ENCODE measurements at places on chromosomes 7 and 10. TPM values are rescaled to one million over a fixed set of nuclear protein-coding genes. Genes with fewer than 3 reads are reported as not detected.

GRCh38 chr7:107994421-107995030 is 8.4 kb downstream of the LAMB1 start:
- H3K4me3 ChIP-seq: no peak overlapping the region
- H3K27ac ChIP-seq: no peak overlapping the region
- H3K27me3 ChIP-seq: no peaks in the 10 kb centered on the region
- H3K4me1 ChIP-seq: peaks cover 27% of the 10 kb centered on the region
- no peak for DNase-seq

DNA sequence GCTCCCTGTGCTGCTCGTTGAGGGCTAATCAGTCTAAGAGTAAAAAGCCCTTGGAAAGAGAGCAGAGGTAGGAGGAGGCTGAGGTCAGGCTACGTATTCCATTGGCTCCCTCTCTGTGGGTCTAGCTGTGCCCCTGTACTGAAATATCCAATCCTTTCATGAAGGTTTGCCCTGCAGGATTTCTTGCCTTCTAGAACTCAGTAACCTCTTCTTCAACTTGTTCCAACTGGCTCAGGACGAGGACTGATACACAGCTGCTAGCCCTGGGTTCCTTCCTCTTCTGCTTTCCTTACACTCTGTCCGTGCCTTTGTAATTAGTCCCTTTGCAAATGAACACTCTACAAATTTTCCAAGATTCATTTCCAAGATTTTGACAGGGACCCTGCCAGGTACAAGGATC is 560.5 kb downstream of the ACTR3B start:
- no peaks in the 10 kb centered on the region for H3K4me1 ChIP-seq
- no peak overlapping the region for H3K27ac ChIP-seq
- no peak overlapping the region for H3K4me3 ChIP-seq

GRCh38 chr10:88617772-88618300 is 31.3 kb downstream of the LIPJ start:
- DNase-seq: no peak
- H3K27me3 ChIP-seq: no peaks in the 10 kb centered on the region
- H3K36me3 ChIP-seq: no peaks in the 10 kb centered on the region
- no peak overlapping the region for H3K4me3 ChIP-seq
- no peak overlapping the region for H3K27ac ChIP-seq

GRCh38 chr10:90845726-90846125 is 12.1 kb downstream of the HTR7 start:
- H3K36me3 ChIP-seq: no peaks in the 10 kb centered on the region
- no peak overlapping the region for H3K4me3 ChIP-seq
- no peaks in the 10 kb centered on the region for H3K27me3 ChIP-seq
- H3K27ac ChIP-seq: no peak overlapping the region

- no peaks in the 10 kb centered on the region for H3K27me3 ChIP-seq
- no peak overlapping the region for H3K4me3 ChIP-seq
- H3K4me1 ChIP-seq: no peaks in the 10 kb centered on the region
Measured at GRCh38 chr7:19920705-19921104, 147.3 kb upstream of the TMEM196 start.

GRCh38 chr10:20443094-20443493 is 454.0 kb downstream of the NEBL start:
- no peaks in the 10 kb centered on the region for H3K27me3 ChIP-seq
- no peaks in the 10 kb centered on the region for H3K36me3 ChIP-seq
- no peak overlapping the region for H3K4me3 ChIP-seq
- no peaks in the 10 kb centered on the region for H3K4me1 ChIP-seq

Gene PLEKHS1
- not detected for total RNA-seq

Gene A1CF
- not detected for total RNA-seq

Gene HOXA9
- under 0.01 TPM for total RNA-seq

DNA sequence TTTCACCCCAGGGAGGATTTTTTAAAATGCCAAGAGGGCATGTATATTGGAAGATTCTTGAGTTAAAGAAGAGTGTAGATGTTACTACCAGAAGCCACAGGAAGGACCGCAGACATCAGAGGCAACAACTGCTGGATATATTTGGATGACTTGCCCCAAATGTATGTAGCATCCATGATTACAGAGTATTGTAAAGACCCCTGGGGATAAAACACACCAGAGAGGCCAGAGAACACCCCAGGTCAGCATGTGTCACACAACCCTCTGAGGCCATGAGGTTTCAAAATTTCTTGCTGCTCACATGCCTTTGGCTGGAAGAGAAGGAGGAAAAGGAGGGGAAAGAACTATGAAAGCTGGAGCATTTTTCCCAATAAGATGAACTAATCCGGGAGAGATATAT is 108.0 kb upstream of the LSM8 start:
- no peaks in the 10 kb centered on the region for H3K36me3 ChIP-seq
- H3K4me3 ChIP-seq: no peak overlapping the region
- H3K27ac ChIP-seq: no peak overlapping the region
- DNase-seq: no peak
- H3K27me3 ChIP-seq: no peaks in the 10 kb centered on the region
- no peaks in the 10 kb centered on the region for H3K4me1 ChIP-seq

GRCh38 chr10:119344381-119344780 is 137.0 kb downstream of the GRK5 start:
- H3K27me3 ChIP-seq: no peaks in the 10 kb centered on the region
- H3K4me1 ChIP-seq: peaks cover 33% of the 10 kb centered on the region
- H3K36me3 ChIP-seq: no peaks in the 10 kb centered on the region
- no peak for DNase-seq

Gene NPSR1
- total RNA-seq: not detected

DNA sequence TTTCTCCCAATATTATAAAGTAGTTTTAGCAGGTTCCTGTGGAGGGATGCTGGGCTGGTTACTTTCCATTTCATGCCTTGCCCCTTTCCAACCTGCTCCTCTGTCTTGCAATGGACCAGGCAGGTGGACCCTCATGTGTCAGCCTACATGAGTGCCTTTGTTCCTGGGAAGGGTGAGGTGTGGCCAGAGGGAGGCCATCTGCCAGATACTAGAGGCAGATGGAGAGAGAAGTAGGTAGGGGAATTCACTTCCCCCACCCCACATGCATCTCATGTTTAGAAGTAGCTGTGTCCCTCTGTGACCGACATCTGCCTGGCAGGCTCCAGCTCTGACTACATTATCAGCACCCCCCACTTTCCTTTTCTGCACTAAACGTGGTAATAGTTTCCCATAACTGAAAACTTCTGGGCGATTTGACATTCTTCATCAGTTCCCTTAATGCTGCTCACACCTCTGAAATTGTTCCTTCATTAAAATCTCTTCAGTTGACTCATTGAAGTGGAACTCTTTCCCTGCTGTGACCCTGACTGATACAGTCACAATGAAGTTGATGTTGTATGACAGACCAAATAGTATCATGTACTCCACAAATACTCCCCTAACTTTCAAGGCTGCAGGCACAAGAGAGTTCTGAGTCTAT is 396.3 kb upstream of the FZD8 start:
- no peaks in the 10 kb centered on the region for H3K4me1 ChIP-seq
- no peak overlapping the region for H3K4me3 ChIP-seq
- no peaks in the 10 kb centered on the region for H3K27me3 ChIP-seq

Gene AKR1C2
- 10.6 TPM for total RNA-seq

GRCh38 chr7:95421847-95422444 is 12.9 kb downstream of the PON2 start:
- H3K4me3 ChIP-seq: no peak overlapping the region
- no peak overlapping the region for H3K27ac ChIP-seq
- peak; percentile 15 for DNase-seq
- no peaks in the 10 kb centered on the region for H3K36me3 ChIP-seq
- peaks cover 4% of the 10 kb centered on the region for H3K4me1 ChIP-seq
- H3K27me3 ChIP-seq: no peaks in the 10 kb centered on the region

Gene CDK5
- total RNA-seq: 25.9 TPM

- H3K27ac ChIP-seq: no peak overlapping the region
- peak; percentile 60 for DNase-seq
- peaks cover 11% of the 10 kb centered on the region for H3K4me1 ChIP-seq
- no peak overlapping the region for H3K4me3 ChIP-seq
Measured at GRCh38 chr7:32164341-32164996, 94.3 kb upstream of the PDE1C start.

Gene CLCN1
- total RNA-seq: under 0.01 TPM

DNA sequence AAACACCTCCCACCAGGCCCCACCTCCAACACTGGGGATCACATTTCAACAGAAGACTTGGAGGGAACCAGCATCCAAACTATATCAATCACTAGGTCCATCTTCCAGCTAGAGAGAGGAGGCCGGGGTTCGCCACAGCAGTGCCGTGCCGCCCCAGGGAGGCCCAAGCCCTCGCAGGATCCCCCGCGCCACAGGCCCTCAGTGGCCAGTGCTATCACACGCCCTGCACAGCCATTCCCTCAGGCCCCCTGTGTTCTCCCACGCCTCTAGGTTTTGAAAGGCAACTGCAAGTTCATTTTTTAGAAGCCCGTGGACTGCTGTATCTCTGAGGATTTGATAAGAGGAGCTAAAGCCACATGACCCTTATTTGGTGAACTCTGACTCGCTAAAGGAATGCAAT is 136.4 kb downstream of the OAT start:
- DNase-seq: no peak
- no peaks in the 10 kb centered on the region for H3K4me1 ChIP-seq
- no peaks in the 10 kb centered on the region for H3K27me3 ChIP-seq
- H3K27ac ChIP-seq: no peak overlapping the region

- no peak overlapping the region for H3K27ac ChIP-seq
- no peaks in the 10 kb centered on the region for H3K27me3 ChIP-seq
- peaks cover 3% of the 10 kb centered on the region for H3K4me1 ChIP-seq
Measured at GRCh38 chr10:118668228-118668952, 72.9 kb upstream of the PRLHR start.

GRCh38 chr7:46999866-47000265 is 582.0 kb downstream of the TNS3 start:
- H3K36me3 ChIP-seq: no peaks in the 10 kb centered on the region
- DNase-seq: no peak
- no peak overlapping the region for H3K27ac ChIP-seq
- no peak overlapping the region for H3K4me3 ChIP-seq

GRCh38 chr10:7135188-7135587 is 275.6 kb downstream of the SFMBT2 start:
- H3K4me3 ChIP-seq: no peak overlapping the region
- no peak for DNase-seq
- no peaks in the 10 kb centered on the region for H3K36me3 ChIP-seq
- no peaks in the 10 kb centered on the region for H3K27me3 ChIP-seq
- H3K27ac ChIP-seq: no peak overlapping the region

Gene ZNF282
- 16.7 TPM for total RNA-seq

GRCh38 chr10:69624245-69624786 is 5.7 kb upstream of the FAM241B start:
- DNase-seq: no peak
- no peaks in the 10 kb centered on the region for H3K36me3 ChIP-seq

Gene CASP7
- 28.9 TPM for total RNA-seq

GRCh38 chr7:8260871-8261694 is 884 bp downstream of the ICA1 start:
- peak; percentile 1 for DNase-seq
- H3K4me1 ChIP-seq: no peaks in the 10 kb centered on the region
- no peak overlapping the region for H3K27ac ChIP-seq

Gene ACBD5
- total RNA-seq: 29.6 TPM

DNA sequence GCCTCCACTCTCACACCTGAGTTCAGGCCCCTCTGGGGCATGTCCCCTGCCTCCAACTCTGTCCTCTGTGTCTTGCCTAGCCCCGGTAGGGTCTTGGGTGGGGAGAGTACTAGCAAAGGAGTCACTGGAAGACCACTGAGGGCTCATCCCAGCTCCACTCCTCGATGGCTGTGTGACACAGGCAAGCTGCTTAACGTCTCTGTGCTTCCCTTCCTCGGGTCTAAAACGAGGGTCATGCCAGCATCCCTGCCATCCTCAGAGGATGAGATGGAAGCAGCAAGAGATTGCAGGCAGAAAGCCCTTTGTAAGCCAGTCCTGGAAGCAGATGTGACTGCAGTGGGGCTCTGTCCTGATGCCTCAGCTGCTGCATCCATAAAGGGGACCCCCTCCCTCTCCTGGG is 15.2 kb upstream of the C10orf105 start:
- no peak for DNase-seq
- H3K27ac ChIP-seq: no peak overlapping the region
- H3K36me3 ChIP-seq: no peaks in the 10 kb centered on the region
- no peaks in the 10 kb centered on the region for H3K4me1 ChIP-seq
- H3K27me3 ChIP-seq: peaks cover 3% of the 10 kb centered on the region

Measured in fibroblast of lung (primary cell).